ENCODE measurements at places on chromosomes 11 and 22. TPM values are rescaled to one million over a fixed set of nuclear protein-coding genes. Genes with fewer than 3 reads are reported as not detected.

Gene OR6A2
- polyA plus RNA-seq: not detected

Gene FXYD6
- polyA plus RNA-seq: 4.9 TPM

Gene LDLRAD3
- polyA plus RNA-seq: 1.2 TPM

Gene FADD
- not detected for polyA plus RNA-seq

Data from Purkinje cell (primary cell).